ENCODE measurements at places on chromosomes 7 and 10.
A peak's percentile ranks its signal among the peaks of the same experiment; 100 is the strongest.

- peak; percentile 18 for DNase-seq
Observed at GRCh38 chr7:82204694-82205093, 238.9 kb downstream of the CACNA2D1 start.

- DNase-seq, result no peak
Observed at GRCh38 chr7:13044309-13044708, 356.9 kb downstream of the ARL4A start.

GRCh38 chr10:131876508-131876907 lies 24.3 kb upstream of the PPP2R2D start:
- DNase-seq, result no peak

DNA sequence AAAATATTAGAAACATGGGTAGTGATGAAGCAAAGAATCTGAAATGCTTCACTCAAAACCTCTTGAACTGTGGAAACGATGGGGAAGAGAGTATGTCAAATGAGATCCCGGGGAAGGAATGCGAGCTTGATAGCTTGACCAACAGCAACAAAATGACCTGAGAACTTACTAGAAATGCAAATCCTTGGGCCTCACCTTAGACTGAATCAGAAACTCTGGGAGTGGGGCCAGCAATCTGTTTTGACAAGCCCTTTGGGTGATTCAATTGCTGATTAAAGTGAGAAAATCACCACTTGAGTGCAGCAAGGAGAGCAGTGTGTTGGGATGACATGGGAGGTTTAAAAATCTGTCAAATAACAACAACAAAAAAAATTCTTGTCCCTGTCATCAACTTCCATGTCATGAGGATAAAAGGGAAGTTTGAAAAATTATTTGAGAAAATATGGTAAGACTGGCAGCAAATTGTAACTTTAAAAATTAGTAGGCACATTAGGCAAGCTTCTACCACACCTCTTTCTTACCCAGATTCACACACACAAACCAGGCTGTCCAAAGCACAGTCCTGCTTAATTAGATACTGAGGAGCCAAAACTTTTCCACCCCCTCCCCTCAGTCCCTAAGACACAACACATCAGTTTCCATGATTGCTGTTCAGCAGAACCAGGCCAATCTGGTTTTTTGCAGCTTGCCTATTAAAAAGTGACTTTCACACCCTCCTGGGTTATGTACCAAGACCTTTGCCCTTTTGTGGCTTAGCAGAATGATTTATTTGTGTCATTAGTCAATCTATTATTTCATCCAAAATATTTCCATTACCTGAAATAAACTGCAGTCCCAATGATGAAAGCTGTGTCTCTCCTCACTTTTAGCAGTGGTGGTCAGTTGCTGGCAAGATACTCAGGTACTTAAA lies 15.6 kb downstream of the CALCR start:
- DNase-seq, result no peak

GRCh38 chr10:110171032-110171431 lies 36.4 kb upstream of the MXI1 start:
- no peak for DNase-seq

DNA sequence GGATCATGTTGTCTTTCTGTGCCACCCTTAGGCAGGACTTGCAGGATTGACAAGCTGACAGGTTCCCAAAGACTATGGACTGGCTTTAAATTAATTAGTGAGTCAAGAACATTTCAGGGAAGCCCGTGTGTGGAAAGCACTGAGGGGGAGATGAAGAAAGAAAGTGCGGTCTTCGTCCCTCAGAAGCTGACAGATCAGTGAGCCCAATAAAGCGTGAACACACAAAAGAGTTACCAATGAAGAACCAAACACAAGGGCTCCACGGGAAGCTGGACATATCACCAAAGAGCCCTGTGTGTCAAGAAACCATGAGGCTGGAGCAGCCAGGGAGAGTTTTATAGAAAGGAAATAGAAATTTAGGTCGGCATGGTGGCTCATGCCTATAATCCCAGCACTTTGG lies 725.8 kb downstream of the PARD3 start:
- no peak for DNase-seq

DNA sequence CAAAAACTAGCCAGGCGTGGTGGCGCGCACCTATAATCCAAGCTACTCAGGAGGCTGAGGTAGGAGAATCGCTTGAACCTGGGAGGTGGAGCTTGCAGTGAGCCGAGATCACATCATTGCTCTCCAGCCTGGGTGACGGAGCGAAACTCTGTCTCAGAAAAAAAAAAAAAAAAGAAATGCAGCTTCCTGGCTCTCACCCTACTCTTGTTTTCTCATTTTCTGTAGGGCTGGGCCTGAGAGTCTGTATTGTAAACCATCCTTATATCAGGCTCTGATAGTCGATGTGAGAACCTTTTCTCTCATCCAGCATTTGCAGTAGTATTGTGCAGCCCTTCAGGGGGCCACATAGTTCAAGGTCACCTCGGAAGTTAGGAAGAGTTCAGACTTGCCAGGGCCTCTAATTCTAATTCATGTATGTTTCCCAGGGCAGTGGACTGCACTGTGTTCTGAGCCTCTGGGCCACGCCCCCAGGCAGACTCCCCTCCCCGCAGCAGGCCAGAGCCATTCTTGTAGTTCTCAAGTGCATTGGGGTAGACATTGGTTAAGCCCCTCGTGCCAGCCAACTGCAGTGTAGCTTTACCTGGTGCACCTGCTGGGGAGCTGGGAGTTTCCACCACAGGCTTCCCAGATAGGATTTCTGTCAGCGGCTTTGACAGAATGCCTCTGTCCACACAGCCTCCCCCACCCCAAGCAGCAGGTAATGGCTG lies 38.3 kb upstream of the PDCD4 start:
- no peak for DNase-seq

- DNase-seq, result no peak
Observed at GRCh38 chr7:33757563-33758165, 147.7 kb upstream of the BMPER start.

DNA sequence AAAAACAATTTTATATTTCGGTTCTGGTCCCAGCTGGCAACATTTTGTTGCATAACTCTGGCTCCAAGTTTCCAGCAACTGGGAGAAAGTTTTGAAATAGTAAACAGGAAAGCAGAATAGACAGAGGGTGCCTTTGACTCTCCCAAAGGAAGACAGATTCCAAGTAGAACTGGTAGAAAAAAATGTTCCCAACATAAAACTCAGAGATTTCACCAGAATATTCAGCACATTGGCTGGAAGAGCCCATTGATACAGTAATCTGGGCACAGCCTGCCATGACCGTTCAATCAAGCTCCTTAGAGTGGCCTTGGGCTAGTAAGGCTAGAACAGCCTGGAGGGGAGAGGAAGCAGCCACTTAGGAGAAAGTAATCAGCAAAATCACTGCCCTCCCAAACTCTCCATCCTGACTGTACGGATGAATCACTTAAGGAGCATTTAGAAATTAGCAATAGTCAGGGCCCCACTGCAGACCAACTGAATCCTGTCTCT lies 120.4 kb downstream of the CUBN start:
- no peak for DNase-seq

- DNase-seq, result no peak
Observed at GRCh38 chr7:49791088-49791741, 17.8 kb downstream of the VWC2 start.

DNA sequence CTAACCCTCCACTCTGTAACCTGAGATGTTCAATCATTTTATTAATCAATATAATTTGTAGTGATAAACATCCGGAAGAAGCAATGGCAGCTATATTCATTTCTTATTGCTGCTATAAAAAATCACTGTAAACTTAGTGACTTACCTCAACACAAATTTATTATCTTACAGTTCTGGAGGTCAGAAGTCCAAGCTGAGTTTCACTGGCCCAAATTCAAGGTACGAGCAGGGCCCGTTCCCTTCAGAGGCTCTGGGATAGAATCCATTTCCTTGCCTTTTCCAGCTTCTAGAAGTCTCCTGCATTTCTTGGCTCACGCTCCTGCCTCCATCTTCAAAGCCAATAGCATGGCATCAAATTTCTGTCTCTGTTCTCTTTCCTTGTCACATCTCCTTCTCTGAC lies 279.5 kb upstream of the SP8 start:
- no peak for DNase-seq

DNA sequence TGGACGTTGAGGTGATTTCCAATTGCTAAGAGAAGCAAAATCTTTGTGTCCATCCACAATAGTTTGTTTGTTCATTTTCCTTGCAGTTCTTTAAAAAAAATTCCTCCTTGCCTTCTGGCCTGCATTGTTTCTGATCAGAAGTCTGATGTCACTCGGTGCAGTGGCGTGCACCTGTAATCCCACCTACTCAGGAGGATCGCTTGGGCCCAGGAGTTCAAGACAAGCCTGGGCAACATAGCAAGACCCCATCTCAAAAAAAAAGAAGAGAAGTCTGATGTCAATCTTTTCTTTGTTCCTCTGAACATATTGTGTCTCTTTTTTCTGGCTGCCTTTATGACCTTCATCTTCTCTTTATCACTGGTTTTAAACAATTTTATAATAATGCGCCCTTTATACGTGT lies 13.5 kb upstream of the OCM start:
- no peak for DNase-seq

DNA sequence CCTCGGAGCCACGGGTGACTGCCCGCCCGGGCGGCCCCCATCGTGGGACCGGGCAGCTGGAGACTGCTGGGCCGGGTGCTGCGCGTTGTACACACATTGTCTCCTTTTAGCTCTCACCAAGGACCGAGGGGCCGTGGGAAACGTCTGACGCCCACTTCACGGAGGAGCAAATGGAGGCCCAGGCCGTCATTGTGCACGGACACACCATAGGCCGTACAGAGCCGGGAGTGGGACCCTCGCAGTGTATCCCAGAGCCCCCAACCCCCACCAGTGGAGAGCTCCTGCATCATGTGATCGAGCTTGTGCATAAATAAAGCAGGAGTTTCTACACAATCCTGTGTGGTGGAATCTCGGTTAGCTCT lies 722 bp downstream of the DENND10 start:
- DNase-seq, result no peak

- no peak for DNase-seq
Observed at GRCh38 chr10:18406136-18406535, 245.3 kb downstream of the NSUN6 start.

GRCh38 chr10:97673736-97674525 lies 13.1 kb downstream of the AVPI1 start:
- no peak for DNase-seq

DNA sequence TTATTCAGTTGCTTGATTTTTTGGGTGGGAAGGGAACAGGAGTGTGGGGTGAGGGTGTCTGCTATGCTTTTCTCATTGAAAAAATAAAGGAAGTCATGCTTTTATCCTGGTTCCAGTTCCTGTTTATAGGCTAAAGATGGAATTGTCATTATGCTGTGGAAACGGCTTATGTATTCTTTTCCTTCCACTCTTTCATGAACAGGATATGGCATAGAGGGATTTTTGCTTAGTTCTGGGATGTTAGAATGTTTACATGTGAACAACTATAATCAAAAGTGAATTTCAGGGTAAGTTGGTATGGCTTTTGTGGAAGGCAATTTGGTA lies 35.9 kb upstream of the PTPN12 start:
- no peak for DNase-seq

GRCh38 chr7:3265388-3265787 lies 35.7 kb upstream of the SDK1 start:
- no peak for DNase-seq

DNA sequence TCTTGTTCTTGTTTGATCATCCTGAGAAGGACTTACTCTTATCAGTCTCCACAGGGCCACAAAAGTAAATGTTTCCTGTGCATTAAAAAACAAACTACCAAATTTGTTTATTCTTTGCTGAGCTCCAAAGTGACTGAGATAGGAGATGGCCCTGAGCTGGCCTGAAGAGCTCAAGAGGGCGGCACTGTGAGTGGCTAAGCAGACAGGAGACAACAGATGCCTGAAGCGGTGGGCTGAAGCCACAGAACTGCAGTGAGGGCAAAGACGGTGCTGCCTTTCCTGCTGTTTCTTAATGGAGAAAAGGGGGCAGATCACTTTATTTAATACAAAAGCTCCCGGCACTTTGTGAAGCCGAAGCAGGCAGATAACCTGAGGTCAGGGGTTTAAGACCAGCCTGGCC lies 379.6 kb downstream of the ARL4A start:
- DNase-seq, result no peak

GRCh38 chr10:95035332-95036295 lies 33.7 kb downstream of the CYP2C8 start:
- no peak for DNase-seq
